Astrocyte of the cerebellum (primary cell): ENCODE measurements at places on chromosomes 13 and 19.

- no peak for DNase-seq
Observed at GRCh38 chr13:68872338-68872737, 1235.3 kb upstream of the ATXN8OS start.

DNA sequence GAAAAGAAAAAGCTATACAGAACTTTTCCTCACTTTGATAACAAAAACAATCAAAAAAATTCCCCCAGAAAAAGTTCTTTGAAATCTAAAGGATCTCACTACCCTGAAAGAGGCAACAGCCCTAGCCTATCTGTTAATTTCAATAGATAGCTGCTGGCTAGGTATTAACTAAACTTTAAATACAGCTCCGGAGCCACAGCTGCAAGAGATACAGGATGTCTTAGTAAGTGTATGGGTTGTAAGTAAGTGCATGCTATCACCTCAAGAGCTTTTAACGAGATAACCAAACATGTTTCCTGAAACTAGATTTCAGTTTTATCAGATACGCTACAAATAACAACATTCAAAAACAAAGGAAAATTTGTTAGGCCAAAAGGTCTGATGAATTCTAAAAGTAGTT, 148.4 kb downstream of the KLF12 start:
- DNase-seq: no peak

DNA sequence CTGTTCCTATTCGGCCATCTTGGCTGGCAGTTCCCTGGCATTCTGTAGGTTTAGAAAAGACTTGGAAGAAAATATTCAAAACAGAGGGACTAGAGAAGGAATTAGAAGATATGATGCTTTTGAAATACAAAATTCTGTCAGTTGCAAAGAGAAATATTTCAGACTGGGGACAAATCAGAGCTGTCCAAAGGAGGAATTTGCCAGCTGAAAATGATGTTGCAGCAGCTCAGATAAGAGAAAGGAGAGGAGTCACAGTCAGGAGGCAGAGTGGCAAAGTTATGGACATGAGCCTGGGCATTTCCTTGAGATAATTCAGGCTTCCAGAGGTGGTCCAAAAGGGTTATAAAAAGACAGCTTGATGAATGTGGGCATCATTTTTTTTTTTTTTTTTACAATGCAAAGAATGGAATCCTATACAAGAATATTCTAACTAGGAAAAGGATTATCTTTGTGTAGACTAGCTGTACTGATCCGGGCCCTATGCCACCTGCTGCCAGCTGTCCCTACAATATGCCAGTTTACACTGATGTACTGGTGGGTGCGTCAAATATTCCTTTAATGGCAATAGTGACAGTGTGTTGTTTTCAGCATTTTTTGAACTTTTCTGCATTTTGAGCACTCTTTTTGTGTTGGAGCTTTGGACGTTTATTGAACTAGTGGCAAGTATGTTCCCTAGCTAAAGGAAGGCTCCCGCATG, 31.8 kb upstream of the CBY2 start:
- DNase-seq: no peak

GRCh38 chr13:88014527-88014926, 343.4 kb downstream of the SLITRK5 start:
- no peak for DNase-seq

DNA sequence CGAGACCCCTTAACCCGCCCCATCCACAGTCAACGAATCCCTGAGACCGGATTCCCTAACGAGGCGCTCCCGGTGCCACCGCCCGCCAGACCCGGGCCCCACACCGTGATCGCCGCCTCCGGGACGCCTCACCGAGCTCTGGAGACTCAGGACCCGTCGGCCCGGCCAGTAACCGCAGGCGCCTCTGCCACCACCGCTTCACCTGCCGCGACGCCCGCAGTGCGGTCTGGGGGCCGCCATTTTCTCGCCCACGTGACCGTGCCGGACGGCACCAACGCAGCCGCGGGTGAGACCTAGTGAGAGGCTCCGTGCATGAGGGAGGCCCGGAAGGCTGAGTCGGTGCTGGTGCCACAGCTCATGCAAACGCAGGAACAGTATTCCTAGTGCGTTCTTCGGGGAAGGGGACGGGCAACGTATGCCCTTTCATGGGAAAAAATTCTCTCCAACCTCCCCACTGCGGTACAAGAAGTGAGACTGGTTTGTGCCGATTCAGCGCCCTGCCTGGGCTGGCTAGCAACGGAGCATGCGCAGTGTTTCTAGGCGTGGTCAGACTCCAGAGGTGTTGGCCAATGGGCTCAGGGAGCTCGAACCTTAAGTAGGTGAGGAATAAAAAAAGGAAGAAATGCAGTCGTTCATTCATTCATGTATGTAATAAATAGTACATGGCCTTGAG, at the start of gene DOHH:
TSS of gene DOHH (minus strand) at position 246 of the 673 bp plus-strand sequence. CDS start 3,860 bp downstream, outside the sequence.
- DNase-seq: peak; percentile 96

GRCh38 chr13:40121722-40122121, 466.3 kb downstream of the COG6 start:
- no peak for DNase-seq

DNA sequence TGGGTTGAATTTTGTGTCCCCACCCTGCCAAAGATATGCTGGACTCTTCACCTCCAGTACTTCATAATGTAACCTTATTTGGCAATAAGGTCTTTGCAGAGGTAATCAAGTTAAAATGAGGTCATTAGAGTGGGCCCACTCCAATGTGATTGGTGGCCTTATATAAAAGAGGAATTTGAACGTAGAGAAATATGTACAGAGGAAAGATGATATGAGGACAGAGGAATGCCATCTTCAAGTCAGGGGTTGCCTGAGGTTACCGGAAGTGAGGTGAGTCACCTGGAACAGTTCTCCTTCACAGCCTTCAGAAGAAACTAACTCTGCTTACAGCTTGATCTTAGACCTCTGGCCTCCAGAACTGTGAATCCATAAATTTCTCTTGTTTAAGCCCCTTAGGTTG, 69.9 kb downstream of the GPC5 start:
- DNase-seq: no peak

DNA sequence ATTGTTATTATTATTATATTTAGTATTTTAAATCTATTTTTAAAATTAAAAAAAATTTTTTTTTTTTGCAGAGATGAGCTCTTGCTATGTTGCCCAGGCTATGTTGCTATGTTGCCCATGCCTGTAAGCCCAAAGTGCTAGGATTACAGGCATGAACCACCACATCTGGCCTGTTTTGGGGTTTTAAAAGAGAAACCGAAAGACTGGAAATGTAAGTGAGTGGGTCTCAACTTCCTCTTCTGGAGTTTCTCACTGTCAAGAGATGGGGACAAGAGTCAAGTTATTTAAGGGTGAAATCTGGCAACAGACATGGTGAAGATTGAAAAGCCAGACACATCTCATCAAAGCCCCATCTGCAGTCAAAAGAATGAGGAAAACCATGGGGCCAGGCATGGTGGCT, 4.2 kb upstream of the OR7G3 start:
- DNase-seq: no peak

- DNase-seq: no peak
Observed at GRCh38 chr13:73082471-73082870, 23.7 kb downstream of the KLF5 start.

- DNase-seq: no peak
Observed at GRCh38 chr13:20717581-20718542, 14.4 kb downstream of the IL17D start.

- no peak for DNase-seq
Observed at GRCh38 chr19:34351382-34351826, 13.6 kb upstream of the GPI start.

DNA sequence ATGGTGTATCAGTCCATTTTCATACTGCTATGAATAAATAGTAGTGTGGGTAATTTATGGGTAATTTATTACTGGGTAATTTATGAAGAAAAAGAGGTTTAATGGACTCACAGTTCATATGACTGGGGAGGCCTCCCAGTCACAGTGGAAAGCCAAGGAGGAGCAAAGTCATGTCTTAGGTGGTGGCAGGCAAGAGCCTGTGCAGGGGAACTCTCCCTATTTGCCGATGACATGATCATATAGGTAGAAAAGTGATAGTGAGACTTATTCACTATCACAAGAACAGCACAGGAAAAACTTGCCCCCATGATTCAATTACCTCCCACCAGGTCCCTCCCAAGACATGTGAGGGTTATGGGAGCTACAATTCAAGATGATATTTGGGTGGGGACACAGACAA, 1137.7 kb downstream of the UQCRFS1 start:
- no peak for DNase-seq

DNA sequence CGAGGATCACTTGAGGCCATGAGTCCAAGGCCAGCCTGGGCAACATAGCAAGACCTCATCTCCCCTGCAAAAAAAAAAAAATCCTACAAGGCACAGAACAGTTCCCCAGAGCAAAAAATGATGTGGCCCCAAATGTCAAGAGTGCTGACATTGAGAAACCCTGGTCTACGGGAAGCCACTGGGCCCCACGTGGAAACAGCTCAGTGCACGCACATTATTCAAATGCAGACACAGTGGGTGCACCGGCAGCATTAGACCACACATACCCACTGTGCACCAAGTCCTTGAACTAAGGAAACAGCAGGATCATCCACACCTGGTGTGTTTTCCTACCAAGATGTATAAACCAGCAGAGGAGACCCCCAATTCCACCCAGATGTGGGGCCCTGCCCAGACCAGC, 35.0 kb upstream of the ADGRE5 start:
- DNase-seq: no peak

GRCh38 chr13:51826606-51827005, 18.4 kb downstream of the TMEM272 start:
- DNase-seq: no peak

GRCh38 chr19:39890755-39891551, 43.5 kb downstream of the FCGBP start:
- no peak for DNase-seq

- no peak for DNase-seq
Observed at GRCh38 chr19:33005440-33005839, 33.4 kb downstream of the FAAP24 start.

DNA sequence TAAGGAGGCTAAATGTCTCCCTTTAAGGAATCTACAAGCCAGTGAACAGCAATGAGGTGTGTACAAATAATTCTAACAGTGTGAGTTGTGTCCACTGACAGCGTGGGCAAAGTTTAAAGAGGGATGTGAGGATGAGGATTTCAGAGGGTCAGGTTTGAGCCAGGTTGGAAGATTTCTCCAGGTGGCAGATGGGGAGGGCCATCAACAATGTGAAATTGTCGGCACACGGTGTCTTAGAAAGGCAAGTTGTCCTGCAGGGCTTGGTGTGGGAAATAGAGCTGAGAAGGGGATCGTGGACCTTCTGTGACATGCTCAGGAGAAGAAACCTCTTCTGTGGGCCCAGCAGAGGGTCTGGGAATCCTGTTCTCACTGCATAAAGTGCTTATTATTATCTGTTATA, 52.1 kb downstream of the ATP8A2 start:
- DNase-seq: no peak

GRCh38 chr19:5927441-5927821, 13.4 kb downstream of the CAPS start:
- no peak for DNase-seq

DNA sequence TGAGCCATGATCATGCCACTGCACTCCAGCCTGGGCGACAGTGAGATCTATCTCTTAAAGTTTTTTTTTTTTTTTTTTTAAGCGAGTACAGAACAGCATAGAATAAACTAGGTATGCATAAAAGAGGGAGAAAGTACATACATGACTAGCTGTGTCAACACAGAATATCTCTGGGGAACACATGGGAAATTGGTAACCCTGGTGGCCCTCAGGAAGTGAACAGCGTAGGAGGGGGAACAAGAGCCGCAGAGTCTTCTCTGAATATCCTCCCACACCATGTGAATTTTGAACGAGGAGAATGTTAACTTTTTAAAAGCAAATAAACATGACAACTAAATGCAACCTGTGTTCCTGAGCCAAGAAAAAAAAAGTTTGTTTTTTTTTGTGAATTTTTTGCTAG, 15.2 kb downstream of the PHLDB3 start:
- no peak for DNase-seq

GRCh38 chr13:79870123-79870522, 389.2 kb downstream of the NDFIP2 start:
- DNase-seq: no peak

- DNase-seq: no peak
Observed at GRCh38 chr13:37123337-37123736, 17.9 kb upstream of the CSNK1A1L start.

DNA sequence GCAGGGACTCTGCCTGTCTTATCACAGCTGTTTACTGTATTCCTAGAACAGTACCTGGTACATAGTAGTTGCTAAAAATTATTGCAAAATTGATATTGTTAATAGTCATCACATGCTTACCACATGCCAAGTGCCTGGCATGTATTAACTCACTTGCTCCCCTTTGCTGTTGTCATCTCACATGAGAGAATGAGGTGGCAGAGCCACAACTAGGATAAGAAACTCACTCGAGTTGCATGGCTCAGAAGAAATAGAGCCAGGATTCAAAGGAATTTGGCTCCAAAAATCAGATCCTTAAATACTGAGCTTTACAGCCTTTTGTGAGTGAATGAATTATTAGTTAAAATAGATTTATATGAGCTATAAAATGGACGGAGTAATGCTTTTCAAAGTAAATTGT, 42.6 kb downstream of the B3GLCT start:
- DNase-seq: no peak

DNA sequence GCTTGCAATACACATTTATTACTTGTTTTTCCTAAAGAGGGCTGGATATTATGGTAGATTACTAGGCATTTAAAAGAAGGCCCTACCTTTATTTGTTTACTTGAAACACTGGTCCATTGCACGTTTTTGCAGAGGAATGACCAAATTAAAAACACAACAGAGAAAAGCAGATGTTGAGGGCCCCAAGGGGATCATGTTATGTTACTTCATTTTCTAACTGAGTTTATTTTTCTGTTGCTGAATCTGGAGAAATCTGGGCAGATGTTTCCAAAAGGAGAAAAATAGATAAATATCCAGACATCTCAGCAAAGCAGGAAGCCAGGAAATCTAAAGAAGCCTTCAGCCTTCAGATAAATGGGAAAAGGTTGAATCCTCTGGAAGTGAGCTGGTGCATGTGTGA, 353.0 kb downstream of the NDFIP2 start:
- no peak for DNase-seq

DNA sequence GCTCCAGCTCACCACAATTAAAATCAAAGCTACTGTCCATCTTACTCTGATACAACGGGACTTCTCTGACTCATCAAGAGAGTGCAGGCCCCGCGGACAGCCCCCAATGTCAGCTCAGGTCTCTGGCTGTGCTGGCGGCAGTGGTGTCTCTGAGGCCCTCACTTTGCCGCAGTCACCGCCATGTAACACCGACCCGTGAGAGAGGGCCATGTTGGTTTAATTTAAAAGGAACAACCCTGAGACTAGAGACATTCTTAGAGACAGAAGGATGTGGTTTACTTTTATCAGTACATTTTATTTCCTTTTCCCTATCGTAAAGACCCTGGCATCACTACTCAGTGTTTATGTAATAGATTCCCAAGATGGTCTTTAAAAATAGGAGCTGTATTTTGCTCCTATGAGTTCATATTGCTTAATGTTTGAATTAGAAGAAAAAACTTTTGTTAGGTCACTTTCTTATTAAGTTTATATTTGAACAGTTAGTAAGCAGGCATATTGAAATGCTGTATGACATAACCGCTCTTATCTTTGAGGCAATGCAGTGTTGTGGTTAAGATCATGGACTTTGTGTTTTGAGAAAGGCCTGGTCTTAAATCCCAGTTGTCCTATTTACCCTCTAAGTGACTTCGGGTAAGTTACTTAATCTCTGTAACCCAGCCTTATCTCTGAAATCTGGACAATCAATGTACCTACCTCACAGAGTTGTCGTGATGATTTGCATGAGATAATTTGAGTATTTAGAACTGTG, 23.4 kb downstream of the DGKH start:
- DNase-seq: no peak
